ENCODE measurements at places on chromosomes 11 and 22. TPM values are rescaled to one million over a fixed set of nuclear protein-coding genes. Genes with fewer than 3 reads are reported as not detected.

The FOLR1 gene
- total RNA-seq: 0.33 TPM

The APLNR gene
- not detected for total RNA-seq

The TCF20 gene
- total RNA-seq: 25.5 TPM

The VPREB1 gene
- not detected for total RNA-seq

The MAPK8IP2 gene
- total RNA-seq: 0.50 TPM

The OLFML1 gene
- 26.8 TPM for total RNA-seq

The TRIM29 gene
- 0.17 TPM for total RNA-seq

The OR52H1 gene
- 0.73 TPM for total RNA-seq

The KRTAP5-10 gene
- not detected for total RNA-seq

The GDPD4 gene
- 0.17 TPM for total RNA-seq

The MMP13 gene
- total RNA-seq: not detected

The DEPDC7 gene
- 4.3 TPM for total RNA-seq

The TRIM51 gene
- not detected for total RNA-seq

The TESMIN gene
- 0.87 TPM for total RNA-seq

The GRAP2 gene
- not detected for total RNA-seq

The LRRC10B gene
- total RNA-seq: not detected

The SGSM1 gene
- not detected for total RNA-seq

The NXPE1 gene
- total RNA-seq: not detected

The MYOD1 gene
- not detected for total RNA-seq

The C11orf21 gene
- not detected for total RNA-seq

The MMP11 gene
- 3.1 TPM for total RNA-seq

The ARRB1 gene
- total RNA-seq: 31.1 TPM

The TMEM25 gene
- total RNA-seq: 22.7 TPM

The OR10A2 gene
- total RNA-seq: not detected

The PIM3 gene
- 53.8 TPM for total RNA-seq

The AIFM3 gene
- total RNA-seq: 2.6 TPM

The F2 gene
- not detected for total RNA-seq

The CASP4 gene
- total RNA-seq: 179 TPM

The STX3 gene
- 20.2 TPM for total RNA-seq

The MRGPRF gene
- 77.2 TPM for total RNA-seq

The VPS51 gene
- 228 TPM for total RNA-seq

The RFPL1 gene
- total RNA-seq: not detected

The MRGPRE gene
- total RNA-seq: not detected

The PACSIN3 gene
- total RNA-seq: 31.3 TPM

The ALDH3B2 gene
- total RNA-seq: 0.15 TPM

The TSGA10IP gene
- 0.33 TPM for total RNA-seq

The PAX6 gene
- 0.33 TPM for total RNA-seq

The PARVG gene
- total RNA-seq: not detected

The POTEH gene
- not detected for total RNA-seq

The PRRG4 gene
- total RNA-seq: 0.15 TPM

The JOSD1 gene
- 53.2 TPM for total RNA-seq

The TRIM6 gene
- 9.7 TPM for total RNA-seq

The KCTD14 gene
- 1.3 TPM for total RNA-seq

The TSSC4 gene
- 44.5 TPM for total RNA-seq

The DDI1 gene
- total RNA-seq: not detected

The HDAC10 gene
- total RNA-seq: 73.3 TPM
